ENCODE measurements at places on chromosomes 5 and 9.

GRCh38 chr9:22088717-22089061 lies 79.6 kb upstream of the CDKN2B start:
- no peak for DNase-seq

GRCh38 chr5:152819891-152820290 lies 414.8 kb upstream of the NMUR2 start:
- no peak for DNase-seq

DNA sequence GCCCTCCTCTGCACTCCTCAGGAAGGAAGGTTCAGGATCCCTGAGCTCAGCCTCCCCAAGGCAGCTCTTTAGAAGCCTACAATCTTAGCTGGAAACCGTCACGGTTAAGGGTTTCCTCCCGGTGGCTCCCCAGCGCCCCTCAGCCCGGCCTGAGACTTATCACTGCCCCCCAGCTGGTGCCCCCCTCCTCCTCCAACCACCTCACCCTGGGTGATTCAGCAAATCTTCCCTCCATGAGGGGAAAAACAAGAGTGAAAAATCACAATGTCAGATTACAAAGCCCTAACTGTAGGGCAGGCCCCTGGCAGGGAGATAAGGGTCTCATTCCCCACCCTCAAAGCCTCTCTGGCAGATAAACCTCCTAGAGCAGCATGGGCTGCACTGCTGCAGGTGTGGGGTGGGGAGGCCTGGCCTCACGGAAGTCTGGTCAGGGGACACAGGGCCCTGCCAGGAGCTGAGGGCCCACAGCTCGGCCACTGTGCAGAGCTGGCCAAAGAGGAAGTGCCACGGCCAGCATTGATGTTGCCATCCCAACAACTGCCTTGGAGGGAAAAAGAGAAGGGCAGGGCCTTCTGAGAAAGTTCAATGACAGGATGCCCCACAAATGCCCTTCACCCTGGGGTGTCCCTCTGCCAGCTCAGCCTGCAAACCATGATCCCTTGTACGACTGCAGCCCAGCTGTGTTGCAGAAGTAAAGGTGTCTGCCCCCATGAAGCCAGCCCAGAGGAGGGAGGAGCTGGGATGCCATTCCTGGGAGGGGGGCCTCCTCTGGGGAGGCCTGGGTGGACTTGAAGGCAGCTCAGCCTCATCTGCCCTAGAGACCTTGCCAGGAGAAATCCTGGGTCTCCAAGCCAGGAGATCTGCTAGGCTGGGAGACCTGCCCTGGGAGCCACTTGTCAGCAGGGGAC lies 25.9 kb downstream of the GFI1B start:
- DNase-seq = no peak

GRCh38 chr5:17878541-17878940 lies 244.3 kb downstream of the TAF11L14 start:
- DNase-seq = no peak

GRCh38 chr5:143554918-143555477 lies 151.5 kb upstream of the NR3C1 start:
- no peak for DNase-seq

DNA sequence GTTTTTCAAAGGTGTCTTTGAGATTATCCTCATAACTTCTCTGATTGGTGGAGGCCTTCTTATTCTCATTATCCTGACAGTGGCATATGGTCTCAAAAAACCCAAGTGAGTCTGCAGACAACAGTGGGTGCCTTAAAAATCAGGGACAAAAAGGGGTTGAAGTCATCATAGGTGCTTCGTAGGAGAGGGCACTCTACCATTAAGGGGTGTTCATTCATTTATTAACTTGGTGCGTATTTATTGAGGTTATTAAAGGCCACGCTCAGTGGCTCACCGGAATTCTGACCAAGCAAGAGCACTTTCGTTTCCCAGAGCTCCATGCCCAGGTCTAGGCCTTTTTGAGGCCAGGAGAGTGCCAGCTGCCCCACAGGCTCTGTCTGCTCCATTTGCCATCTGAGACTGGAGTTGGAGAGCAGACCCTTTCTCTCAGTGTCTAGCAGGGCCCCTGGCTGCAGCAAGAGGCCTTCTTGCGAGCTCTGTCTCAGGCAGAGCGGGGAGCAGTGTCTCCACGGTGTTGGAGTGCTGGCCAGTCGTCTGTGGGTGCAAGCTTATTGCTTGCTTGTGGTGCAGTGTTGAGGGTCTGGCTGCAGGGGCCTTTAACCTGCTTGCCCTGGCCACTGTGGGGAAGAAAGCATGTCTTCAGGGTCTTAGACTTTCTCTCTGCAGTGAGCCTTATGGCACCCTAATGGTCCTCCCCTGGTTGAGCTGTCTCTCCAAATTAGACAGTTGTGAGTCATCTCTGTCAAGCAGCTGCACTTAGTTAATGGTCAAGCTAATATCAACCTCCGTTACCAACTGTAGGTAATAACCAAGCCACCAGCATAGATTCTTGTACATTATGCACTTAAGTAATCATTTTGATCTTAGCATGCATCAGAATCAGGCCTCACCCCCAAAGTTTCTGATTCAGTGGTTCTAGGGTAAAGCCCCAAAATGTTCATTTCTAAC lies 62.6 kb downstream of the IL31RA start:
- DNase-seq = no peak

DNA sequence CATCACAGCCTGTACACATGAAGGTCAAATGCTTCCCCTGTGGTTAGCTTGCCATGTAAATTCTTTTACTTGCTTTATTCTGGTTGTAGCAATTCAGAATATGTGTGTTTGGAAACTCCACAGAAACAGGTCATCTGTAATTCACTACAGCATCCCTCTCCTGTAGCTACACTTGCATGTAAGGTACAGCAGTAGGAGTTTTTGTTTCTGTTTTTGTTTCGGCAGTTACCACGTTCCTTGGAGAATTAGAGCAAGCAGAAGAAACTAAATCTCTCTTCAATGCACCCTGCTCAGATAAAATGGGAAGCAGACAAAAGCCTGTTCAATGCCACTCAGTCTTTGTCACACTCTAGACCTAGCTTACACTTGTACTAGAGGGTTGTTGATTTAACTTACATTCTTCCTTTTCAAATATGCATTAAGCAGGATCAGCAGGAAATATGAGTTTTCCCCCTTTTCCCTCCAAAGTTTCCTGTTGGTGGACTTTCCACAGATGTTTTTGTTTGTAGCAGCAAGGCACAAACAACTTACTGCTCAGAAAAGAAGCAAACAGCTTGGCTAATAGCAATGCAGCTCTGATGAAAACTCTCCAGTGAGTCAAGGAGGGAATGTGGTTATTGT lies 80.9 kb downstream of the YIPF5 start:
- DNase-seq = no peak

GRCh38 chr5:72468024-72468423 lies 39.2 kb downstream of the ZNF366 start:
- no peak for DNase-seq

DNA sequence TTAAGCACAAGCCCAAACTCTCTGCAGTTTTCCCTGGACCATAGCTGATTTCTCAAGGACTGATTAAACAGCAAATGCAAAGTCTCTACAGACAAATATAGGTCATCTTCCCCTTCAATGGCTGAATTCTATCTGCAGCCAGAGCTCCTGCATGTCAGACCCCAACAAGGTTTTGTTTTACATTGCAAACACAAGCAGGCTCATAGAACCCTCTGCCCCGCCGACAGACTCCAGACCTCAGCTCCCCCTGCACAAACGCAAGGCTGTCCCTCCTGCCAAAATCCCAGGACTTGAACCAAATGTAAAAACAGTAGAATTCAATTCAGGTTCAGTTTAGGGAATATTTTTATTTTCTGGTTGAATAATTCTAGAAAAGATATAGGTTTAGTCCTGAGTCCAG lies 526.7 kb upstream of the TRPC7 start:
- no peak for DNase-seq

DNA sequence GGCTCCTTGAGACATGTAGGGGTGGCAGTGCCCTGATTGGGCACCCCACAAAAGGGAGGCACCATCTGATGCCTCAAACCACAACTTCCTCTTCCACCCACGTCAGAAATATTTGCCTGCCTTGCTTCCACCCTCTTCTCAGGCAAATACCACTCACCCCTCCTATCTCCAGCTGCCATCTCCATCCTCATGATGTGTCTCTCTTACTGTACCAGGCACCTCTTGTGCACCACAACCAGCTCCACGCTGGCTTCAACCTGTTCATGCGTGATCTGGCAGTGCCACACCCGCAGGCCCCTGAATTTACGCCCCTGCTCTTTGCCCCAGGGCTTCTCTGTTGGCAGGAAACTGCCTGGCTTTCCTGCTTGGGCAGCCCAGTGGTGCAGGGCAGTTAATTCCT lies 87.8 kb upstream of the HSPA9 start:
- no peak for DNase-seq

DNA sequence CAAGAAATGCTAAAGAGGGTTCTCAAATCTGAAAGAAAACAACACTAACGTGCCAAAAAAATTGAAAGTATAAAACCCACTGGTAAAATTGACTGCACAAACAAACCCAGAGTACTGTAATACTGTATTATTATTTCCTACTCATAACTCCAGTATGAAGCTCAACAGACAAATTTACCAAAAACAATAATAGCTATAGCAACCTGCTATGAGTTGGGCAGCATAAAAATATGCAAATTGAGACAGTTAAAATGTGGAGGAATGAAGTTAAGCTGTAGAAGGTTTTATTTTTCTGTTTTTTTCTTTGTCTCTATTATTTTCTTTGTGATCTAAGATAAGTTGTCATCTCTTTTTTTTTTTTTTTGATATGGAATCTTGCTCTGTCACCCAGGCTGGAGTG lies 15.7 kb downstream of the KIF4B start:
- DNase-seq = no peak

- no peak for DNase-seq
Measured at GRCh38 chr5:177430140-177430951, 3.9 kb downstream of the GRK6 start.
